ENCODE measurements at places on chromosomes 2 and 18. TPM values are rescaled to one million over a fixed set of nuclear protein-coding genes. Genes with fewer than 3 reads are reported as not detected.

DNA sequence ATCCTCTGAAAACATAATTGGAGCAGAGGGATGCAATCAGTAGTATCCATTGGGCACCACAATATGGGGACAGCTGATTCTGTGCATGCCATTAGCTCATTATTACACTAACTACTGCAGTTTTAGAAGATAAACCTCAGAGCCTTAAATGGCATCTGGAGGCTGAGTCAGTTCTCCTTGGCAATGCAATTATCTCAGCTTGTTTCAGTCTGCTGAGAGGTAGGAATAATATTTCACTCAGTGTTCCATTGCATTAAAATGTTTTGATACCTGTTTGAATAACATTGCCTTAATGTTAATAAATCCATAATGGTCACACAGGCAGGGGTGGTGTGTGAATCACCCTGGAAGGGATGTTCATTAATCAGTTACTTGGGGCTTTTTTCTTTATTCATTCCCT lies 309.6 kb downstream of the LRRTM1 start:
- H3K36me3 ChIP-seq = no peaks in the 10 kb centered on the region
- no peak overlapping the region for H3K4me3 ChIP-seq
- peak overlapping the region; percentile 6 for H3K27ac ChIP-seq
- peaks cover 5% of the 10 kb centered on the region for H3K27me3 ChIP-seq
- peak; percentile 48 for DNase-seq

GRCh38 chr18:26422472-26423162 lies 125.7 kb downstream of the KCTD1 start:
- peaks cover 6% of the 10 kb centered on the region for H3K4me1 ChIP-seq
- DNase-seq = no peak
- H3K27me3 ChIP-seq = peaks cover 3% of the 10 kb centered on the region
- H3K27ac ChIP-seq = no peak overlapping the region
- H3K4me3 ChIP-seq = no peak overlapping the region
- H3K36me3 ChIP-seq = no peaks in the 10 kb centered on the region

- peak overlapping the region; percentile 32 for H3K4me3 ChIP-seq
- DNase-seq = peak; percentile 77
- peaks cover 21% of the 10 kb centered on the region for H3K4me1 ChIP-seq
- peaks cover 4% of the 10 kb centered on the region for H3K36me3 ChIP-seq
- peak overlapping the region; percentile 81 for H3K27ac ChIP-seq
These were observed 439.3 kb downstream of the TMX3 start for GRCh38 chr18:68275616-68276015.

DNA sequence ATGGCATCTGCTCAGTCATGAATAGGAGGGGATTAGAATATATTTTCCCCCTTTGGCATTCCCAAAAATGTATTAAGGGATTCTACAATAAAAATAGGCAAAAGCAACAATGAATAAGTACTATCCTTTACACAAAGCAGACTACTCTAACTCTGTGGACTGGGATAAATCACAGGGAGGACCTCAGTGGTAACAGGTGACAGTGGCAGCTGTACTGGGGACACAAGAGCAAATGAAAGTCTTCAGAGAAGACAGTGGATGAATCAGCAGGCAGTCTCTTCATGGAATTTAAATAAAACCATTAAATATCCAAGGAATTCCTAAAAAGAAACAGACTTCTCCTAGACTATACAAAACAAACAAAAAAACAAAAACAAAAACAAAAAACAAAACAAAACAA lies 4.8 kb downstream of the CDH7 start:
- H3K4me1 ChIP-seq = no peaks in the 10 kb centered on the region
- H3K36me3 ChIP-seq = no peaks in the 10 kb centered on the region
- no peaks in the 10 kb centered on the region for H3K27me3 ChIP-seq
- no peak for DNase-seq
- H3K4me3 ChIP-seq = no peak overlapping the region

DNA sequence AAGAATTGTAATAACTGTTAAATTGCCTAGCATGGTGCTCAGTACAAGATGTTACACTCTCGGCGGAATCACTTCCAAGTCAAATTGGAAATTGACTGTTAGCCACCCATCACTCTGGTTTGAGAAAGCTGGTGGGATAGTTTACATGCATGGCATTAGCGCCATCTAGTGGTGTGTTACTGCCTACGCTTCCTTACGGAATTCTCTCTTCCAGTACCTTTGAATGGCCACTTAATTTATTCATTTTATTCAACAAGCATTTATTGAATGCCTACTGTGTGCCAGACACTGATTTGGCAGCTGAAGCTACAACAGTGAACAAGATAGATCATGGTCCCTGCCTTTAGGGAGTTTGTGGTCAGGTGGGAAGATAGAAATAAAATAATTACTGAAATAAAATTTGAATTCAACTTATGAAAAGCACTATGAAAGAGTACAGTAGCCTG lies 171.2 kb downstream of the TMEM247 start:
- DNase-seq = peak; percentile 71
- H3K36me3 ChIP-seq = no peaks in the 10 kb centered on the region
- no peak overlapping the region for H3K27ac ChIP-seq
- H3K4me1 ChIP-seq = peaks cover 97% of the 10 kb centered on the region

DNA sequence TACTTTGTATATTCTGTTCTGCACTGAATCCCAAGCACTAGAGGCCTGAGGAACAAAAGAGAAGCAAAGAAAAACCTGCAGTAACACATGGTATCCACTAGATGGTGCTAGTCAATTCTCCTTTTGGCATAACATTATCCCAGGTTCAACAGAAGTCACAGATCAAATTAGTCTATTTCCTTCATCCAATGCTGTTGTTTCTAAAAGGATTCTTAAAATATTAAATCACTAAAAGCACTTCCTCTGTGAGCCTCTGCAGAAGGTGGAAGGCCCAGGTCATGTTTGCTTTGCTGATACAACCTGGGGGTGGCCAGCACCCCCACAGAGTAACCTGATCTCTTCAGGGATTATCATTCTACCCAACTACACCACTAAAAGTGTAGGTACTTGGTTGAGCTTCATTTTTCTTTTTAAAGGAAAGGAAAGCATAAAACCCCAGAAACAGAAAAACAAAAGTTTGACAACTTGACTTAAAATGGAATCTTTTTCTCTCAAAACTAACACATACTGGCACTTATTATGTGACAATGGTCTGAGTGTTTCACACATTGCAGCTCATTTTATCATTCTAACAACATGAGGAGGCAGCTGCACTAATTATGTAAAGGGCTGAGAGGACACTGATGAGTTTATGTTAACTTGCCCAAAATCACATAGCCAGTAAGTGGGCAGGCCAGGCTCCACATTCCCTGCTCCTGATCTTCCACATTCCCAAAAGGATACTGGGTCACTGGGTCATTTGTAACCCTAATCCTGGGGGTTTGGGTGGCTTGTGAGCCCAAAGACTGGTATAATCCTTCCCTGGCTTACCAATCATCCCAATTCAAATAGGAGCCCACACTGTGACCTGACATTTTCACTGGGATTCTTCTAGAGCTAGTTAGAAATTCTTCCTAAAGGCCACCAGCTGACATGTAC lies 66.8 kb upstream of the DNER start:
- H3K27me3 ChIP-seq = peaks cover 1% of the 10 kb centered on the region
- peaks cover 44% of the 10 kb centered on the region for H3K36me3 ChIP-seq
- DNase-seq = peak; percentile 55
- peak overlapping the region; percentile 16 for H3K4me3 ChIP-seq

GRCh38 chr2:86443631-86444350 lies 2.6 kb downstream of the KDM3A start:
- H3K27ac ChIP-seq = no peak overlapping the region
- peaks cover 50% of the 10 kb centered on the region for H3K36me3 ChIP-seq
- no peak for DNase-seq
- H3K27me3 ChIP-seq = no peaks in the 10 kb centered on the region

DNA sequence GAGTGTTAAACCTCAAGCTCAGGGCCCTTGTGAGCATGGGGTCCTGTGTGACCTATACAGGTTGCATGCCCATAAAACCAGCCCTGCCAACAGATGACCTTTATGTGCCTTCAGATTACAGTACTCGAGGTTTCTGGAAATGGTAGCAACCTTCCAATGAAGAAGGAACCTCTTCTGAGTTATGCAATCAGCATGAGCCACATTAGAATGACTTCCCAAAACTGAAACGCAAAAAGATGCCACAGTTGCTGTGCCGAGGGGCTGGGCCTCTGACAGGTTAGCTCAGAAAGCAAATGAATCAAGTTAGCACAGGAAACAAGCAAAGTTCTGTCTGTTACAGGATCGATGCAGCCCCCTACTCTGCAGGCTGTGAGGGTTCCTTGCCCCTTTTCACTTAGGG lies 37.7 kb downstream of the TGFA start:
- peaks cover 22% of the 10 kb centered on the region for H3K4me1 ChIP-seq
- no peaks in the 10 kb centered on the region for H3K36me3 ChIP-seq
- no peak overlapping the region for H3K4me3 ChIP-seq

DNA sequence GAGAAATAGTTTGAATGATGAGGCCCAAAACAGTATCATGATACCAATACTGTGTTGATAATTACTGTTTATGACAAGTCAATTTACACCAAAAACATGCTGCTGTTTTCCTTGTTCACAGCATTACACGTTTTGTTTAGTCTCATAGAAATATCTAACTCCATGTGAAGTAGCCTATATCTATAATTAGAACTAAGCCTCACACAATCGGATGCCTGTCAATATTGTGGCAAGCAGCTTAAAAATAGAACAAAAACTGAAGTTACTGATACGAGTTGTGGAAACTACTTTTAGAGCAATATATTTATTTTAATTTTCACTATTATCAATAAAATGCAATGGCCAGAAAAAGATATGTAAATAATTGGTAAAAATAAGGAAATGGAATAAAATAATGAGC lies 470.8 kb downstream of the ZEB2 start:
- no peak overlapping the region for H3K4me3 ChIP-seq
- DNase-seq = no peak
- H3K4me1 ChIP-seq = peaks cover 6% of the 10 kb centered on the region
- no peaks in the 10 kb centered on the region for H3K36me3 ChIP-seq
- H3K27ac ChIP-seq = no peak overlapping the region

GRCh38 chr2:68911709-68912108 lies 40.5 kb upstream of the BMP10 start:
- H3K4me3 ChIP-seq = no peak overlapping the region
- no peaks in the 10 kb centered on the region for H3K36me3 ChIP-seq
- no peak overlapping the region for H3K27ac ChIP-seq
- H3K27me3 ChIP-seq = peaks cover 7% of the 10 kb centered on the region
- peaks cover 13% of the 10 kb centered on the region for H3K4me1 ChIP-seq
- DNase-seq = no peak

- no peak overlapping the region for H3K27ac ChIP-seq
- H3K4me1 ChIP-seq = peaks cover 10% of the 10 kb centered on the region
- DNase-seq = no peak
- no peak overlapping the region for H3K4me3 ChIP-seq
- H3K27me3 ChIP-seq = no peaks in the 10 kb centered on the region
These were observed 79.7 kb downstream of the BCL2L11 start for GRCh38 chr2:111200333-111200881.

DNA sequence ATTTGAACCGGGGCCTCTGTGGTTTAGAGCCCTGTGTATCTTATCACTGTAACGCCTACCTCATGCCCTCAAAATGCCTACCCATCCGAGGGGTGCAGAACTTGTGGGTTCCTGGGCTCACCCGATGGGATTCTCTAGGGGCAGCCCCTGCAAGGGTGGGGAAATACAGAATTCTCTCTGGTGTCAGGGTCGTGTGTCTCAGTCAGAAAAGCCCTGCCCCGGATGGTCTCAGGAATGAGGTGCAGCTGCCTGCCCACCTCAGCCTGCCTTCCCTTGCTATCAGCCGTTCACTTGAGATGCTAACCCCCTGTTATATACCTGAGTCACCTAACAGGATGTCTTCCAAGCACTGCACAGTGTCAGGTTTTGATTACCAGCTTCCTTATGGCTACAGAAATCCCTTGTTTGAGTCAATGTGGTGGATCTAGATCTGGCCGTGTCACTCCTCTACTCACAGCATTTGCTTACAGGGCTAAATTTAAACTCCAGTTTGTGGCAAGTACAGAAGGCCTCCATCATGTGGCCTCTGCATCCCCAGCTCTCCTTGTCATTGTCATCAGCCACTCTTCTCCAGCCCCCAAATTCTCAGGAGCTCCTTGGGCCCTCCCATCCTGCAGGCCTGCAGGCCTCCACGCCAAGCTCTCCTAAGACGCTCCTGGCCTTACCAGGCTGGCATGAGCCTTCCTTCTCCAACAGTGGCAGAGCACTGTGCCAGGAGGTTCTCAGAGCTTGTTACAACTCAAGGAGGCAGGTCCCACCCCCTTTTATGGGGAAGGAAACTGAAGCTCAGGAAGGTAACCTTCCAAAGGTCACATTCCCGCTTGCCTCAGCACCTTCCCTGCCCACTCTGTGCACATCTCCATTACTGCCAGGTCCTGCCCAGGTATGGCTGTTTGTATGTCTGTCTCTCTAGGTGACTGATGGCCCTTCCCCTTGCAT lies 14.3 kb upstream of the MAP3K2 start:
- no peak for DNase-seq
- no peak overlapping the region for H3K4me3 ChIP-seq
- peak overlapping the region; percentile 65 for H3K27ac ChIP-seq
- H3K27me3 ChIP-seq = peaks cover 6% of the 10 kb centered on the region
- H3K4me1 ChIP-seq = peaks cover 59% of the 10 kb centered on the region
- H3K36me3 ChIP-seq = no peaks in the 10 kb centered on the region

GRCh38 chr18:12858991-12859390 lies 25.0 kb downstream of the PTPN2 start:
- H3K27me3 ChIP-seq = no peaks in the 10 kb centered on the region
- peaks cover 16% of the 10 kb centered on the region for H3K4me1 ChIP-seq
- peaks cover 6% of the 10 kb centered on the region for H3K36me3 ChIP-seq
- H3K4me3 ChIP-seq = no peak overlapping the region

NEU2 gene
- total RNA-seq = not detected

DNA sequence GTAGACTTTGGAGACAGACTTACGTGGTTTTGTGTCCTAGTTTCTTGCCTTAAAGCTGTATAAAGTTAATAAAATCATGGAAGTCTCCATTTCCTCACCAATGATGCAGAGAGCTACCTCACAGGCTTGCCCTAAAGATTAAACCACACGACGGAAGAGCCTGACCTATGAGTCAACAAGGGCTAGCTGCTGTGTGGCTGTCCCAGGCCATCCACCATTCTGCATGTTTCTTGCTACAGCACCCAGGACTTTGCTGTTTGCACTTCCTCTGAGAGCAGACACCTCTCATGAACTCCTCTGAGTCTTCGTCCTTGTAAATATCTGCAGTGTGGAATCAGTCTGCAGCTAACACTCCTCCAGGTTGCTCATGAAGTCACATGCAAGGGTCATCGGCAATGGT lies 160.0 kb upstream of the TRIB2 start:
- H3K36me3 ChIP-seq = peaks cover 6% of the 10 kb centered on the region
- H3K27me3 ChIP-seq = no peaks in the 10 kb centered on the region
- peak overlapping the region; percentile 47 for H3K4me3 ChIP-seq
- peak overlapping the region; percentile 82 for H3K27ac ChIP-seq
- peaks cover 43% of the 10 kb centered on the region for H3K4me1 ChIP-seq

DNA sequence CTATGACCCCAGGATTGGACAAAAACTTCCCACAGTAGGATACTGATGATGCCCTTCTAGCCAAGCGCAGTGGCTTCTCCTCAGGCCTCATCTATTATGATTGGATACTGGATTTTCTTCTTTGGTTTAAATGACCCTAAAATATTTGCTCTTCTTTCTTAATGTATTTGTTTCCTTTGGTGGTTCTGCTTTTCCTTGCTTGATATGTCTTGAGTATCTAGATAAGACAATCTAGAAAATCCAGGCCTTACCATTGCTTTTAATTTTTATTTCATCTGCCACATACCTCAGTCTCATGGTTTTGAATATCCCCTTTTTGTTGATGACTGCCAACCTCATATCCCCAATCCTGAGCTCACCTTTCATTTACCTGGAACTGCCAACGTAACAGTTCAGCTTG lies 35.6 kb downstream of the OTOF start:
- H3K4me1 ChIP-seq = peaks cover 14% of the 10 kb centered on the region
